CD8-positive, alpha-beta T cell (primary cell): ENCODE measurements at places on chromosomes 4 and X. TPM values are rescaled to one million over a fixed set of nuclear protein-coding genes. Genes with fewer than 3 reads are reported as not detected.
A peak's percentile ranks its signal among the peaks of the same experiment; 100 is the strongest.

The TAF7L gene
- total RNA-seq = not detected

DNA sequence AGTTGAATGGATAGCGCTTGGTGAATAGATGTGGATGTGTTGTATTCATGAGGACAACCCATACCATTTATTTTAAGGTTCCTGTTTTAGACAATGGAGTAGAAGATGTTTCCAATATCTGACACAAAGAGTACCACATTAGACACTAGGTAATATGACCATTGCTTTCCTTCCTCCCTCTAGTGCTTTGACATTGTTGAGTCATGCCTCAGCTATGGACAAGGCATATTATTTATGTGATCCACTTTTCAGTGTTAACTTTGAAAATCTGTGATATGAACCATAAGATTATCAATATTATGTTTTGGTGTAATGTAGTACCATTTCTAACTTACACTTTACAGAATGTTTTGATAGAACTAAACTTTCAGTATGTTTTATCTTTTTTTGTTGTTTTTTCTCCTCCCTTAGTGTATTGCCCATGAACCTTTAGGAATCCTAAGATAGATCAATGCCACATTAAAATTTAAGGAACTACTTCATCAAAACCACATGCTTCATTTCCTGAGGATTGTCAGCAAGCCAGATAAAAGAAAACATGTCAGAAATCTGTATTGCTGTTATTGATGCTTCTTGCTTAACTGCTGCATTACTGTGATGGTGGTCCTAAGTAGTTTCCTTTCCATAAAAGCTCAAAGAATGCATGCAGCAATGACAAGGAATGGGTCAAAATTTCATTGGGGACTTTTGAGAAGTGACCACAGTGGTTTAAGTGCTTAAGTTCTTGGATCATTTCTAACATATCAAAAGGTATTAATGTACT lies 105.0 kb downstream of the PCDH7 start:
- no peak for DNase-seq

DNA sequence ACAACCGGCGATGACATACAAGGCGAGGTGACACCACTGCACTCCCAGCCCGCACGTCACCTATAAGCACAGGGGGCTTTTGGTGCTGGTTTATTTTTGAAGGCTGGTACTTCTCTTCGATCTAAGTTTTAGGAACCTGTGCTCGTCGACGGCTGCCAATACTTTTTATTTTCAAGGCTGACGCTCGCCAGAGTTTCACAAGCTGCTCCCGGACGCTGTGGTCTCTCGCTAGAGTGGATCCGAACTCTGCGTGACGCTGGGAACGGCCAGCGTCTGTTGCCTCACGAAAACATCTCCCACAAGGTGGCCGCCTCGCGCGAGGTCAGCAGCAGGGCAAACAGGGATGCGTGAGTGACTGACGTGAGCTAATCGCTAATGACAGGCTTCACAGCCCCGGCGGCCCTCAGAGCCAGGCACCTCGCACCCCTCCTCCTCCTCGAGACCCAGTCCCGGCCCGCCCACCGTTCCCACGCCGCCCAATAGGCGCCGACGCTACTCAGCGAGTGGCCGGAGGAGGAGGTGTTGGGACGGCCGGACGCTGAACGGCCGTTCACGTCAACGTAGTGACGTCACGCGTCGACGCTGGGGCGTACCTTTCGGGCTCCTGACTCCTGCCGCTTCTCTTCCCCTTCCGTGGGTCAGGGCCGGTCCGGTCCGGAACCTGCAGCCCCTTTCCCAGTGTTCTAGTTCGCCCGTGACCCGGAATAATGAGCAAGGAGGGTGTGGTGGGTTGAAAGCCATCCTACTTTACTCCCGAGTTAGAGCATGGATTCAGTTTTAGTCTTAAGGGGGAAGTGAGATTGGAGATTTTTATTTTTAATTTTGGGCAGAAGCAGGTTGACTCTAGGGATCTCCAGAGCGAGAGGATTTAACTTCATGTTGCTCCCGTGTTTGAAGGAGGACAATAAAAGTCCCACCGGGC lies at the start of gene CLCN3:
TSS of gene CLCN3 (plus strand) at position 621 of the 922 bp plus-strand sequence. CDS start 15,351 bp downstream, outside the sequence.
- DNase-seq = peak; percentile 84

GRCh38 chr4:145545538-145546174 lies 64.0 kb downstream of the SMAD1 start:
- DNase-seq = no peak

DNA sequence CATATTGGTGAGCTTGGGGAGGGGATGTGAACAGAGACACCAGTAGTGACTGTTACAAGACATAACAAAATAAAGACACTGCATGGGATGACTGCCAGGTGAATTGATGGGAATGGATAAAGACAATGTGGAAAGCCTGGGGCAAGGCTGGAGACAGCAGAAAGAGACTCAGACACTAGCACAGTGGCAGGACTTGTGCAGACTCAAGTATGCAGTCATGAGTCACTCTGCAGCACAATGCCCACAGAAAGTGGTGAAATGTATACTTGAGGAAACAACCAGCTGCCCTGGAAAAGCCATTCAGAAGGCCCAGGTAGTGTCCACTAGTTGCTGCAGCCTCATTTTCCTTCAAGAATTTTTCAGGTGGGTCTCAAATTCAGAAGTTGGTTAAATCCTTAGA lies 452.3 kb downstream of the MID1IP1 start:
- no peak for DNase-seq

GRCh38 chr4:41432219-41432618 lies 105.7 kb upstream of the LIMCH1 start:
- DNase-seq = no peak

- no peak for DNase-seq
These were observed 339.1 kb downstream of the GALNTL6 start for GRCh38 chr4:172152284-172152683.

The LPAR4 gene
- not detected for total RNA-seq

GRCh38 chr4:8151165-8151650 lies 7.4 kb downstream of the ABLIM2 start:
- no peak for DNase-seq

The GPM6B gene
- total RNA-seq = not detected

The SUPT20HL2 gene
- not detected for total RNA-seq

The HNRNPDL gene
- 494 TPM for total RNA-seq

DNA sequence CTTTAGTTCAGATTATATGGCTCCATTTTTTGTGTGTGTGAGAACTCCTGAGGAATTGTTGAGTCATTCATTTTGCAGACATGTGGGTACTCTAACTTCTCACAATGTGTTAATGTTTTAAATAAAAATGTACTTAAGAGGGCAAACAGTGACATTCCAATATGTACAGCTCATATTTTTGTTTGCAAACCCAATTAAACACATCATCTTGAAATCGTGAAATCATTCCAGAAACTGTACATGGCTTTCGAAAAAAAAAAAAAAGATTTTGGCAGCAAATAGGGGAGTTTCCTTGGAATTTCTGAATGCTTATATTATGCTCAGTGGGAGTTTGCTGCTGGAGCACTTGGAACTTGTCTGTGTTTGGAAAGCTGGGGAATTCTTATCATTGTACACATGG lies 85.0 kb downstream of the HPGD start:
- no peak for DNase-seq

GRCh38 chrX:113892401-113892800 lies 691.5 kb upstream of the HTR2C start:
- no peak for DNase-seq

The HDX gene
- not detected for total RNA-seq

The KIT gene
- 0.17 TPM for total RNA-seq

The IL21 gene
- not detected for total RNA-seq

DNA sequence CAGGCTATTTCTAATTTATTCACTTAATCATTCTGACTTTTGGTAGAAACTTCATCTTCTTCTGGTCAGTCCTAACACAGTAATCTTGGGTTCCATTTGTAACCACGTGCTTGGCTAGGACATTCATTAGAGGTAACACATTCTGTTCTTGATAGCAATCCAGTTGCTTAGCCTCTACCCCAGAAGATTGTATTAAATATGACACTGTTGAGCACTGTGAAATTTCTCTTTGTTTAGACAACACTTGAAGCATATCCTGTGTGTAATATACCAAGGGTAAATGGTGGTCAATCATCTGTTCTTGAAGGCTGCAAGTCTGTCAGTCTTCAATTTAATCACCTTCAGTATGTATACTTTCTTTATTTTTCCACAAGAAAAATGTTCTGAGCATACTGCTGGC lies 523.0 kb downstream of the ANKRD50 start:
- DNase-seq = no peak

DNA sequence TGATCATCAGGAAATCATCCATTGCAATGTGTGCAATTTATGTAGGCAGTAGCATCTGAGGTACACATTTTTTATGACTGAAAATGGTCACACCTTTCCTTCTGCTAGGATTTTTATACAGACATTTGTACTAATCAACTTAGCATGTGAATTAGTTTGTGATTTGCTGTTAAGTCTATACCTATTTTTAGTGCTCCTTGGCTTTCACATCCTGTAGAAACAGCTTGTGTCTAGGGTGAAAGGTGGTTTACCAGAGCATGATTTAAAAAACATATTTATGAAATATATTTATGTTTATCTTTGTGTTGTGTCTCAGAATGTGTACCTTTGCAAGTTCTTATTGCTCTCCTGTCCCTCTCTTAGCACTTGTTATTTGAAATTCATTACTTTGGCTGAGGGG lies 916.0 kb downstream of the TECRL start:
- no peak for DNase-seq

GRCh38 chrX:129697204-129697829 lies 41.5 kb upstream of the XPNPEP2 start:
- no peak for DNase-seq

DNA sequence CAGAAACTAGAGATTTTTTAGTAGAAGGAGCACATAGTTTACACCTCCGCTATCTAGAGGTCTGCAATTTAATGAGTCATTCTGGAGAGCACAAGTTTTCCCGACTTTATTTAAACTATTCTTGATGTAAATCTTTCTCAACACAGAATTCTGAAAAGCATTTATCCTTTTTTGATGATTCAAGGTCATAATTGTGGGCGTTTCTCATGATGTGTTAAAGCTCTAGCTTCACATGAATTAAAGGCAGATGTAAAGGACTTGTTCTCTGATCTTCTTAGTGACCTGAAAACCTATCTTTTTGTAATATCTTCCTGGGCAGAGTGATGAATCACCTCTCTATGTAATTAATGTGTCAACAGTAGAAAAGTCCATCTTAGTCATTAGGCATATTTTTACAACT lies 128.8 kb downstream of the COMMD8 start:
- no peak for DNase-seq

The CT83 gene
- total RNA-seq = not detected

The MECP2 gene
- 106 TPM for total RNA-seq

- DNase-seq = no peak
These were observed 61.7 kb upstream of the POU3F4 start for GRCh38 chrX:83446355-83446754.

- no peak for DNase-seq
These were observed 1.5 kb downstream of the MRFAP1 start for GRCh38 chr4:6641971-6642320.

DNA sequence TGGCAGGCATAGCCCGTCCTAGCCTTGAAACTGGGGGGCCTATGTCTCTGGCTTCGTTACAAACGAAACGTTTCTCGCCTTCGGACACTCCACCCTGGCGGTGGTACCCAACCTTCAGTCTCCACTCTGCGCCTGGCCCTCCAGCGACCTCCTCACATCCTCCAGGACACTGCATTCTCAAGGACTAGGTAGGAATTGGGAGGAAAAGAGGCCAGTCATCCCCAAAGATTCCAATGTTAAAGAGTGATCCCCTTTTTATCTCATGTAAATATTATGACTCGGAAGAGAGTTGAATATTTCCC lies 2.1 kb upstream of the NKX6-1 start:
- DNase-seq = no peak

The MBNL3 gene
- 22.0 TPM for total RNA-seq

- DNase-seq = no peak
These were observed 8.3 kb downstream of the PKD2 start for GRCh38 chr4:88015659-88016295.

The DAPP1 gene
- 3.6 TPM for total RNA-seq

The PDK3 gene
- total RNA-seq = 13.3 TPM

- no peak for DNase-seq
These were observed 78.3 kb upstream of the ATXN3L start for GRCh38 chrX:13397878-13398818.

DNA sequence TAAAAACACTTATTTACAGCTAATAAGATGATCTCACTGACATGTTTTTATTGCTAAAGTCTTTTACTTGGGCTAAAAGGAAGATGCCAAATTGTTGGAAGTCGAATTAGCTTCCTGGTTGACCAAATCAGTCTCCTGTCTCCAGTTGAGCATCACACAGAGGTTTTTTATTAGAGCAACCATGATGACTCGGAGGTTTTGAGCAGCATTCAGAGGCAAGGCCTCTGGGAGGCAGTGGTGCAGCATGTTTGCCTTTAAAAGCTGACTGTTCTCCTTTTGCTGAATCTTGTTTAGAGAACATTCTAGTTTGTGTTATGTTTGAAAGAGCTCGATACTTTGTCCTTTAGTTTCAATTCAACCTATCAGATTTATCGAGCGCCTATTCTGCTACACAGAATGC lies 2.1 kb downstream of the UCHL1 start:
- DNase-seq = no peak

The INTS12 gene
- 23.9 TPM for total RNA-seq

The BTK gene
- 1.4 TPM for total RNA-seq

The MAGEB10 gene
- not detected for total RNA-seq

GRCh38 chrX:153600921-153601320 lies 2.0 kb upstream of the CCNQ start:
- no peak for DNase-seq

- DNase-seq = peak; percentile 29
These were observed 361 bp downstream of the QDPR start for GRCh38 chr4:17511509-17511949.
